ENCODE measurements at places on chromosomes 2 and 18. TPM values are rescaled to one million over a fixed set of nuclear protein-coding genes. Genes with fewer than 3 reads are reported as not detected.

DNA sequence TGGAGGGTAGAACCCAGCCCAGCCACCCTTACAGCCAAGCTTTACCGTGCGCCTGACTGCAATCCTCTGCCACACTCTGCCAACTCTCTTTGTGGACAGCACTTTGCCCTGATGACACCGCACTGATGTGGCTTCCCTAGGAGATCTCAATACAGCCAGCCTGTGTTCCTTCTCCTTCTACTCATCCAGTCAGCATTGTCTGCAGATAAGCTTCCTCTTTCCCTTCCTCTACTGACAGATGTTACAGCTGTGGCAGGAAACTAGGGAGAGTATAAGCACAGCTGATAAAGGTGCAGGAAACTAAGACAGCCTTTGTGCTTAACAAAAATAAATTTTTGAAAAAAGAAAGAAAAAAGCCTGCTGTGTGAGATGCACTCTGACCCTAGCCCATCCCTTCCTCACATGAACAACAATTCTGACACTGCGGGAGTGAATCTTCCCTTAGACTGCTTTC lies 25.0 kb downstream of the CEP68 start:
- H3K36me3 ChIP-seq: peaks cover 17% of the 10 kb centered on the region
- H3K4me1 ChIP-seq: no peaks in the 10 kb centered on the region
- H3K27ac ChIP-seq: peak overlapping the region; percentile 64
- H3K4me3 ChIP-seq: no peak overlapping the region
- no peak for DNase-seq
- H3K27me3 ChIP-seq: no peaks in the 10 kb centered on the region

- no peaks in the 10 kb centered on the region for H3K27me3 ChIP-seq
- H3K36me3 ChIP-seq: peaks cover 1% of the 10 kb centered on the region
- no peak for DNase-seq
- H3K4me1 ChIP-seq: peaks cover 2% of the 10 kb centered on the region
- no peak overlapping the region for H3K4me3 ChIP-seq
These were observed 32.2 kb downstream of the LINC00305 start for GRCh38 chr18:64116571-64117175.

DNA sequence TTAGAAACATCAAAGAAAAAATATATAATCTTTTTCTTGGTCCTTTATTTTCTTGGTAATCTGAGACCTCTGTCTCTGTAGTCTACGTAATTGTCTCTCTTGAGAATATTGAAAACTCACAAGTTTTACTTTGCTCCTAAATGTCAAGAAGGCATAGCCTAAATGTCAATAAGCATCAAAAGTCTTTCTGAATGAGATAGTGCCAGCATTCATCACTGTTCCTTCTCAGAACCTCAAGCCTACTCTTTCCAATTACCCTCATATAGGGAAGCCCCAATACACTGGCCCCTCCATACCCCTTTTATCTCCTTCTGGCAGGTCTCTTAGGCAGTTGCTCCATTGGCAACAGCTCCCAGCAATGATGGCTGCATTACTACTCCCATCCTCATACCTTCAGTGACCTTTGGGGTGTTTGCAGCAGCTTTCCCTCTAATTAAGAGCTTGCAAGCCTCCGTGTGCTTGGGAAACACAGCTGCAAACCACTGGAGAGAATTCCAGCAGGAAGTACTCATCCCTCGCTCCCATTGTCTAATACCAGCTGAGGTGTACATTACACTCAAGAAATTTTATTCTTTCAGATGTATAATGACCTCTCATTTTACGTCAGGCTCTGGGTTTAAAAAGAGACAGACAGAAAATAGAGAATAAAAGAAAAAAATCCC lies 95.8 kb downstream of the KYNU start:
- no peaks in the 10 kb centered on the region for H3K36me3 ChIP-seq
- H3K4me1 ChIP-seq: peaks cover 8% of the 10 kb centered on the region
- no peak for DNase-seq
- H3K27ac ChIP-seq: no peak overlapping the region

- peaks cover 24% of the 10 kb centered on the region for H3K27me3 ChIP-seq
- H3K4me1 ChIP-seq: no peaks in the 10 kb centered on the region
- no peak for DNase-seq
- H3K4me3 ChIP-seq: no peak overlapping the region
- no peak overlapping the region for H3K27ac ChIP-seq
These were observed 25.0 kb upstream of the MSGN1 start for GRCh38 chr2:17791121-17791816.

- H3K4me1 ChIP-seq: peaks cover 3% of the 10 kb centered on the region
- H3K36me3 ChIP-seq: no peaks in the 10 kb centered on the region
- no peak within 1 kb of the TSS for H3K27ac ChIP-seq
- no peak for DNase-seq
- no peak within 1 kb of the TSS for H3K4me3 ChIP-seq
- H3K27me3 ChIP-seq: peaks cover 78% of the 10 kb centered on the region
These were observed at the start of gene SALL3 for GRCh38 chr18:78979730-78980278. TSS of gene SALL3 (plus strand) at chr18:78979818. CDS start at chr18:78980275, 457 bp downstream.

DNA sequence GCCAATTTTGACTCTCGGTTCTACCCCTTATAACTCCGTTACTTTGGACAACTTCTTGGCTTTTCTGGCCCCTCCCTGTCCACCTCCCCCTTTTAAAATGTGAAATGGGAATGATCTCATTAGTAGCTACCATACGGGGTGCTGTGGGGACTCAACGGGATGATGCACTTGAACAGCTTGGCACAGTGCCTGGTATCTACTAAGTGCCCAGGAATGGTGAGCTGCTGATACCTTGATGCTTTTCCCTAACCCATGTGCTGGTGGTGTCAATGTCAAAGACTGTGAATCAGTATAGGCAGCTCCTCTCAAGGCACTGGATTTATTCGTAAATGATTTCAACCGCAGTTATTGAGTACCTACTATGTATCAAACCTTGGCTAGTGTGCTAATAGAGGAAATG lies 204.2 kb downstream of the LOXHD1 start:
- H3K36me3 ChIP-seq: peaks cover 2% of the 10 kb centered on the region
- no peaks in the 10 kb centered on the region for H3K27me3 ChIP-seq
- DNase-seq: no peak
- H3K4me1 ChIP-seq: peaks cover 2% of the 10 kb centered on the region

DNA sequence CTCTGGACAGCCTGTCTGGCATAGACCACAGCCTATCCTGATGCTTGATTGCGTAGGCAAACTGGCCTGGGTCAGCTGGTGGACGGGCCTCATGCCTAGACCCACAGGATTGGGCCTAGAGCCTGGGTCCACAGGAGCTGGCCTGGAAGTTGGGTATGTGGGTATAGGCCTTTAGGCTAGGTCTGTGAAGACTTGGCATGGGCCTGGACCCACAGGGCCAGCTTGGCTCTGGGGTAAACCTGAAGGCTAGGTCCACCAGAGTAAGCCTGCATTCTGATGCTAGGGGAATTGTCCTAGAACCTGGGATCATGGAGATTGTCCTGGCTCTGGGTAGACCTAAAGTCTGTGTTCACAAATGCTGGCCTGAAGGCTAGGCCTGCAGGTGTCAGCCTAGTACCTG lies 1293.7 kb downstream of the CNTNAP5 start:
- no peak overlapping the region for H3K4me3 ChIP-seq
- H3K36me3 ChIP-seq: no peaks in the 10 kb centered on the region
- H3K27me3 ChIP-seq: no peaks in the 10 kb centered on the region
- no peak overlapping the region for H3K27ac ChIP-seq
- no peak for DNase-seq
- H3K4me1 ChIP-seq: peaks cover under 1% of the 10 kb centered on the region

DNA sequence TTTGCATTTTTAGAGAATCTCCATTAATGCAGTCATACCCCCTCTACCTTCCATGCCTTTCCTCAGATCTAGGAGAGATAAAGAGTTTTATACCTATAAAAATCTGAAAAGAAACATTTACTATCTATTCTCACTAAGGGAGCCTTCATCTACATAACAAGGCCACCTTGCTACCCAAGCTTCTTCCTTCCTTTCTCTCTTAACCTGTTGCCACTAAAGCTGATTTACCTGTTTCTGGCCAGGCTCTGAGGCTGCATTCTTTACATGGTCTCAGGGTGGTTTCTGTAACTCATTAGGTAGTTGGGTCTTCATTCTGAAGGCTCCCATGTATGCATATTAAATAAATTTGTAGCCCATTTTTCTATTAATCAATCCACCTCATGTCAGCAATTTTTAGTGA lies 391.6 kb downstream of the DLGAP1 start:
- no peak overlapping the region for H3K4me3 ChIP-seq
- H3K36me3 ChIP-seq: peaks cover 25% of the 10 kb centered on the region
- H3K4me1 ChIP-seq: no peaks in the 10 kb centered on the region

DNA sequence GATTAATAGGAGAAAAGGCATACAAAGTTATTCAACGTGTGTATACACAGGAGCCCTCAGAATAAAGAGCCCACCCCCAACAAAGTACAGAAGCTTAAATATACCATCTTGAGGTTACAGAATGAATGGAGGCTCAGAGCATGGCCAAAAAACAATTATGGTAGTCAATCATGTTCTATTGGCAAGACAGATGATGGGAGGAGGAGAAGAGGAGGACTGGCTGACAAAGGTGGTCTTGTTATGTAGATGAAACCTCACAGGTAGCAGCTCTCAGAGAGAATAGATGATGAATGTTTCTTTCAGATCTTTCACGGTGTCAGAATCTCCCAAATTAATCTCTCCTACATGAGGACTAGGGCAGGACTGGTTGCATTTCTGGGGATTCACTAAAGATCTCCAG lies 66.0 kb downstream of the ARL4C start:
- no peak for DNase-seq
- no peaks in the 10 kb centered on the region for H3K27me3 ChIP-seq
- peak overlapping the region; percentile 10 for H3K27ac ChIP-seq
- no peaks in the 10 kb centered on the region for H3K36me3 ChIP-seq
- H3K4me1 ChIP-seq: peaks cover 34% of the 10 kb centered on the region
- H3K4me3 ChIP-seq: no peak overlapping the region

GRCh38 chr18:45163871-45164270 lies 451.4 kb upstream of the SLC14A2 start:
- H3K36me3 ChIP-seq: no peaks in the 10 kb centered on the region
- DNase-seq: no peak
- H3K4me3 ChIP-seq: no peak overlapping the region
- peaks cover 3% of the 10 kb centered on the region for H3K4me1 ChIP-seq

DNA sequence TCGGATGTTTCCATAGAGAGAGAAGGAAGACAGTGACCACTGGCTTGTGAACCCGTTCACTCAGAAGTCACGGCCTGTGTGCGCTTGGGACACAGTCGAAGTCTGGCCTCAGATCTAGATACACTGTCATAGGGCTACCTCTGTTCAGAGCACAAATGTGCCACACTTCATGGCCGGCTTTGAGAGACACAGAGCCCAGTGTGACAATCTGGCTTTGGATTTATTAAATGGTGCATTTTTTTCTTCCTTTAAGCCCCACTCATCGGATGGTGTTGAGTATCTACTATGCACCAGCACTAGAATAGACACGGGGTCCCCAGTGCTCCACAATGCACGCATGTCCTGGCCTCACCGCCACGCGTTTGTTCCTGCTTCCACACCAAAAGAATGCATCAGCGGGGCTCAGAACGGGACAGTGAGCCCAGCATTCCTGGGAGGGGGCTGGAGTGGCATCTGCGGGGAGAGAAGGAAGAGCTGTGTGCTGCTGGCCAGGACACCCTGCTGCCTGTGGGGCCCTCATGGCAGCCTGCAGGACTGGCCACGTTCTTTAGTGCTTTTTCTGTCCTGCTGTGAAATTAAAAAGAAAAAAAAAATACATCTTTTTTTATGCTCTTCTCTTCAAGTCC lies 738.9 kb upstream of the SALL3 start:
- no peak overlapping the region for H3K4me3 ChIP-seq
- no peak for DNase-seq
- no peak overlapping the region for H3K27ac ChIP-seq

GRCh38 chr2:84201158-84201557 lies 257.9 kb downstream of the SUCLG1 start:
- no peak for DNase-seq
- H3K27me3 ChIP-seq: no peaks in the 10 kb centered on the region
- H3K36me3 ChIP-seq: no peaks in the 10 kb centered on the region
- H3K4me1 ChIP-seq: no peaks in the 10 kb centered on the region

GRCh38 chr2:225865468-225865867 lies 466.0 kb downstream of the NYAP2 start:
- no peaks in the 10 kb centered on the region for H3K4me1 ChIP-seq
- no peak overlapping the region for H3K4me3 ChIP-seq
- no peaks in the 10 kb centered on the region for H3K36me3 ChIP-seq
- no peaks in the 10 kb centered on the region for H3K27me3 ChIP-seq

The RAPGEF4 gene
- total RNA-seq: 11.9 TPM

The FARSB gene
- total RNA-seq: 18.5 TPM

The PKP4 gene
- total RNA-seq: 75.3 TPM

The EN1 gene
- 0.42 TPM for total RNA-seq

The STRN gene
- 17.6 TPM for total RNA-seq

The SLC25A52 gene
- total RNA-seq: not detected

The TMEM169 gene
- total RNA-seq: 3.8 TPM

The FAP gene
- not detected for total RNA-seq

The GALNT5 gene
- 1.2 TPM for total RNA-seq

The UGT1A5 gene
- total RNA-seq: not detected

The BOLL gene
- total RNA-seq: 0.22 TPM
